ENCODE measurements at places on chromosomes 5 and 9. TPM values are rescaled to one million over a fixed set of nuclear protein-coding genes. Genes with fewer than 3 reads are reported as not detected.

GRCh38 chr5:153256-153655, 38.0 kb upstream of the LRRC14B start:
- no peak for DNase-seq

- no peak for DNase-seq
Observed at GRCh38 chr5:90438100-90438499, 28.5 kb upstream of the CETN3 start.

DNA sequence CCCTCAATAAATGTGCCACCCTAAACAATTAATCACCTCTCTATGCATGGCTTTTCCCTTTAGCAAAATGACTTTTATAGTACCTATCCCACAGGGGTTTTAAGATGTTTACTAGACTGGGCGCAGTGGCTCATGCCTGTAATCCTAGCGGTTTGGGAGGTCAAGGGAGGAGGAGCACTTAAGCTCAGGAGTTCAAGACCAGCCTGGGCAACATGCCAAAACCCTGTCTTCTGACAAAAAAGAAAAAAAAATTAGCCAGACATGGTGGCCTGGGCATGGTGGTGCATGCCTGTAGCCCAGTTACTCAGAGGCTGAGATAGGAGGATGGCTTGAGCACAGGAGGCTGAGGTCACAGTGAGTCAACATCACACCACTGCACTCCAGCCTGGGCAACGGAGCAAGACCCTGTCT, 13.5 kb downstream of the SH3TC2 start:
- DNase-seq = no peak

- no peak for DNase-seq
Observed at GRCh38 chr5:7642029-7642428, 208.9 kb downstream of the CFAP90 start.

DNA sequence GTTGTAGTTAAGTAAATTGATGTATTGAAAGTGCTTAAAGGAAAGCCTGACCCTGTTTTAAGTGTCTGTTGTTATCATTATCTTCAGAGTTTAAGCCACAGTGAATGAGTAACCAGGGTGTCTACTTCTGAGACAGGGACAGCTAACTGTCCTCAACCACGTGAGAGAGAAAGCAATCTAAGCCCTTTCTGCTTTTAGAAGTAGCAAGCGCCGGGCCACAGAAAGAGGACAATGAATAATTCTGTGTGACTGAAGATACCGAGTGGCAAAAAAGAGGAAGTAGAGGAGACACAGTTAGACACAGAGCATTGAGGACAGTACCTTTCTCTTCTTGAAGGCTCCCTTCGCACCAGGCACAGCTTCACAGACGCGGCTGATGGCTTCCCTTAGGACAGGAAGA, 86.3 kb downstream of the S1PR3 start:
- DNase-seq = peak; percentile 7

The PLEKHG4B gene
- total RNA-seq = 1.1 TPM
